ENCODE measurements at places on chromosomes 4 and X.

- no peak for DNase-seq
These were observed 34.6 kb upstream of the DCAF8L2 start for GRCh38 chrX:27555514-27555913.

- no peak for DNase-seq
These were observed 192.9 kb downstream of the ADGRA3 start for GRCh38 chr4:22322996-22323395.

DNA sequence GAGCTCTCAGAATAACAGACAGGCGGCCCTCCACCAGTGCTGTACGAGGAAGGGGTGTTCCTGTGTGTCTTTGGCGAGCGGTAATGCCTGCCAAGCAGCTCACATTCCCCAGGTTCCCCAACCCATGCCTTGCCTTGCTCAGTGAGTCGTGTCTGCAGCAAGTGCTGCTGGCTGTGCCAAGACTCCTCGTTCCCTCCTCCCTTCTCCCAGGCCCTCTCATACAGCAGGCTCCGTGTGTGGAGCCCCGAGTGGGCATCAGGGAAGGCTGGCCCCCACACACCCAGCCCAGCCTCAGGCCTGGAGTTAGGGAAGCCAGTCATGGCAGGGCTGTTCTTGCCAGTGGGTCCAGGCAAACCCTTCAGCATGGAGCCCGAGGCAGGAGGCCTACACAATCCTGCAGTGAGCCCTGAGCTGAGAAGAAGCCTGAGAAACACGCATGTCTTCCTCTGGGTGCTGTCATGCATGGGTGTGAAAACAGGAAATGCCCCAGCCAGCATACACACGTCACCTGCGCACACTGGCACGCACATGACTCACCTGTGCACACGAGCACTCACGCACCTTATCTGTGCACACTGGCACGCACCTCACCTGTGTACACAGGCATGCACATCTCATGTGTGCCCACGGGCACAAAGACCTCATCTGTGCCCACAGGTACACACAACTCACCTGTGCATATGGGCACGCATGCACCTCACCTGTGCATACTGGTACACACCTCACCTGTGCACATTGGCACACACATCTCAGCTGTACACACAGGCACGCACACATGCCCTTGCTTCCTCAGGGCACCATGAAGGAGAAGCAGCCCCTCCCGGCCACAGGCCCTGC lies 238.7 kb downstream of the DHRSX start:
- DNase-seq = no peak

GRCh38 chrX:111759686-111760085 lies 78.7 kb downstream of the ALG13 start:
- no peak for DNase-seq

DNA sequence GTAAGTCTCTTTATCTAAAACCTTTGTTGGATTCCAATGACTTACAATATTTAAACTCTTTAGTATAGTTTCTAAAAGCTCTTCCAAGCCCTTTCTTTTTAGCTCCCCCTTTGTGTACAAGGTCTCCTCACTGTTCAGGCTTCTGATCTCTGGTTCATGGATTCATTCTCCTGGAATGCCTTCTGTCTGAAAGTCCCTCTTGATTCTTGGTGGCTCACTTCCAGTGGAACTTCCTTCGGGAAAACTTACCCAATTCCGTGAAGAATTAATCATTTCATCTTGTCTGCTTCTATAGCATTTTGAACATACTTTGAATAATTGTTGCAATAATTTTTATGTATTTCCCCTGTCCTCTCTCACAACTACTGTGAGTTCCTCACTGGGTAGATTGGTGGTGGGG lies 3.6 kb downstream of the ARHGAP24 start:
- DNase-seq = no peak

- DNase-seq = no peak
These were observed 79.9 kb downstream of the AASDH start for GRCh38 chr4:56307423-56307822.

DNA sequence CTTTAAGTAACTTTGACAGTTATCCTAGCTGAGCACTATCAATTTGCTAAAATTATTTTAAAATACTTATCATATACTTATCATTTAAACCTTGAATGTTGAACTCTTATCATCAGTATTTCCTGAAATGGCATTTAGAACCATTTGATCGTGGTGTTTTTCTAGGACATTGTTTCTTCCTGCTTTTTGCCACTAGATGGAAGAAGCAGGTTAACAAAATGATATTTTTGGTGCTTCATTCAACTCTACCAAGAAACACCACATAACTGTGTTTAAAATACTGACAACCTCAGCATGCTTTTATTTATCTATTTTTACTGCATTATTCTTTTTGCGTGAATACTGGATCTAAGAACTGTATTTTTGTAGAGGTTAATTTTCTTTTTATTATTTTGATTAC lies 44.6 kb downstream of the C4orf33 start:
- DNase-seq = no peak

DNA sequence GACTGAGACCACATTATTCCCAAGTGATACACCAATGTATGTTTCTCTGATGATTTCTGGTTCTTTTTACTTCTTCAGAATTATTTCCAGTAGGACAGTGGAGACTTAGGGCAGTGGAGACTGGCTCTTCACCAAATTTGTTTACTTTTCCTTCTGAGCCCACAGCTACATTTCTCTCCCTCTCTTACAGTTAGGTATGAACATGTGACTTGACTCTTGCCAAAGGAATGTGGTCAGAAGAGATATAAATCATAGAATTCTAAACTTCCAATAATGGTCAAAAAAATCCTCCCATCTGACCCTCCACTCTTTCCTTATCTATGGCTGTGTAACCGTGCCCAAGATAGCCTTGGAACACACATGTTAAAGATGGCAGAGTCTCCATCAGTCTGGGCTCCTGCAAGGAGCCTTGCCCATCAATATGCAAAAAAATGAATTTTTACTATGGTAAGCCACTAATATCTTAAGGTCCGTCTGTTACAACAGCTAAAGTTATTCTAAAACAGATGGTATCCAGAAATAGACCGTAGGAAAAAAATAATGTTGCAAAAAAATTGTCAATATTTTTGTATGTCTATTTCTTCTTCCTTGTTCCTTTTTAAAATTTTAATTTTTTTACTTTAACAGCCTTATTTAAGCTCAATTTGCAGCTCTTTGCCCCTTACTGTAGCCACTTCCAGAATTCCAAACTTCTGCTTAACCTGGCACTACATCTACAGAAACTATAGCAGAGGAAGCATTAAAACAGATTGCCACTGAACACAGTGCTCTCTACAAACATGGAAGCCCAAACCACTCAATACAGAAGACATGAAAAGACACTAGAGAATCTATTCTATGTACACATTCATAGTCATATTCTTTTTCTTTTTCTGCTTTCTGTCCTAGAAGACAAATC lies 260.7 kb downstream of the COL25A1 start:
- no peak for DNase-seq

DNA sequence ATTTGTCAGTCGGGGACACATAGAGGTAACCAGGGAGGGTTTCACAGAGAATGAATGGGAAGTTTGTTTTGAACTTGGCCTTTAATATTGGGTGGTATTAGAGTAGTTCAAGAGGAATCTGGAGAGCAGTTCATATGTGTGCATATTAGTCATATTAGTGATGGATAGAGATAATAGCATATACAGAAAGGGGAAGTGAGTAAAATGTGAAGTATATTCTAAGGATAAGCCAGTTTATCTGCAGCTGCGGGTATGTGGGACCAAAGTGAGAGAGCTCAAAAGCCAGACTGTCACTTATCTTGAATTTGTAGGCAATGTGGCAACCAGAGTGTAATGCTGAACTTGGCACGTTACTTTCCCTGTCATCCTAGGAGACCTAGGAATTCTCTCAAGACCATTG lies 169.9 kb downstream of the AFF2 start:
- DNase-seq = no peak

DNA sequence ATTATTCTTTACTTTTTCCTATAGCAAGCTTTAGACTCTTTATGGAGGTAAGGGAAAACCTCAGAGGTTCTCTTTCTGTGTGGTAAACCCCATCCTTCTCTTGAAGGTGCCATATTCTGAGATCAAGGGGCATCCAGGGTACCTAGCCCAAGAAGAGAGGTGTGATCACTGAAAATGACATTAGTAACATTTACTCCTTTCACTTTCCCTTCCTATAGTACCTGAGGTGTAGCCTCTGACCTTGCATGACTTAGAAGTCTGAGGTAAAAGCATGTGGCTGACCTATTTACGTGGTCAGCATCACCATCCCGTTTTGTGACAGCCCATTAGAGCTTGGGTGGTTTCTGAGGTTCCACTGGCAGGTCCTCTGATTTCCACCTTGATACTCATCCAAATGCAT lies 25.7 kb downstream of the SGMS2 start:
- no peak for DNase-seq

DNA sequence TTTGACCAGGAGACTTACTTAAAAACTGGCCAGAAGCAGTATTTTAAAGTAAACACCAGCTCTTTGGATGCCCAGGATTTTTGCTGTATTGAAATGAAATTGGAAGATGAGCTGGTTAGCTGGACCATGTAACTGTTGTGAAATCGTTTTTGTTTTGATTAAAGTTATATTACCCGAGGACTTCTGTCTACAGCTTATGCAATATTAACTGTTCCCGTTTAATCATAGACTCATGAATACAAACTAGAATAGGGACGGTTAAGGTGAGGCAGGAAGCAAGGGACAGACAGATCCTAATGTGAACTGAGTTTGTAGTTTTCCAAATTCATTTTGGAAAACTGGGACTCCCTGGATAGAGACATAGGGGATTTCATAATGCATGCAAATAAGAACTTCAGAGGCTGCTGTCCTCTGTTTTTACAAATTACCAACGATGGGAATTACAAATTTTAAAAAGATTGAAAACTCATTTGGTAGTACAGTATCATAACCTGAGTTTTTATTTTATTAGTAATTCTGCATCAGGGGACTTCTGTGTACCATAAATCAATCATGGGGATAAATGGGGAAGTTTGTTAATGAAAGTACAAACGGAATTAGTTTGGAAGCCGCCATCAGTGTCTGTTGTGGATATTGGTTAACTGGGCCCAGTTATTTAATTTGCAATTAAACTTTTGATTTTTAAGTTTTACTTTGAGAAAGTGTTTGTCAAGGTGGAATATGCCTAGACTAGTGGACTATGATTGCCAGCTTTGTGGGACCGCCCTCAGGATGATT lies 304.4 kb downstream of the AFF2 start:
- no peak for DNase-seq

- no peak for DNase-seq
These were observed 6.9 kb downstream of the SLC10A7 start for GRCh38 chr4:146514651-146515357.

DNA sequence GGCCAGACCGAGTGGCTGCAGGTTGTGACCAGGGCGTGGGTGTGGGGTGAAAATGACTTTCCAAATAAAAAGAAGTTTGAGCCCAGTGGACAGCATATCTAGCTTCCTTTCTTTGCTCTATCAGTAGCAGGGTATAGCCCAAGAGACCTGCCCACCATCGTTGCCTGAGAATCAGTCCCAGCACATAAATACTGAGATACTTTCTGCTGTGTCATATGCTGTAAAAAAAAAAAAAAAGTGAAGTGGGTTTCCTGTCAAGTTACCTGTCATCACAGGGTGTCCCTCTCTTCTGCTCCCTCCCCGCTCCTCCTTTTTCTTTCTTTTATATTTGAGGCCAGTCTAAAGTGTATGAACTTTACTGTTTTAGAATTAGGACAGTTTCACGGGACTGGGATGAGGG lies 330.3 kb upstream of the BOD1L1 start:
- DNase-seq = no peak

- DNase-seq = no peak
These were observed 9.7 kb upstream of the TMEM165 start for GRCh38 chr4:55386073-55386472.

DNA sequence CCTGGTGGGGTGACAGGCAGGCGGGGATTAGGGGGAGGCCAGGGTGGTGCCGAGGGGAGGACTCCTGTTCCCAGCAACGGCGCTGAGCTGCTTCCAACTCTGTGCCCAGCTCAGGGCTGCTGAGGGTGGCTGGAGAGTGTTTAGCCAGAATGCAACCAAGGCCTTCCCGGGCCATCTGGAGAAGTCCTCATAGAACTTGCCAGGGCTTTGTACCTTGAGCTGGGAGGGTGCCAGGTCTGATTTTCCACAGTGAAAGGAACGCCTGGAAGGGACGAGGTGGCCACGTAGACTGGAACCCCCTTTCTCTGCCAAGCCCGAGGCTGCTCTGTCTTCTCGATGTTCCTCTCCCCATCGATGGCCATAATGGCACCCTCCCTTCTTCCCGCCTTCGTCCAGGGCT lies 57.0 kb upstream of the GPR78 start:
- DNase-seq = no peak

- no peak for DNase-seq
These were observed 59.4 kb upstream of the ARSJ start for GRCh38 chr4:114038762-114039387.

DNA sequence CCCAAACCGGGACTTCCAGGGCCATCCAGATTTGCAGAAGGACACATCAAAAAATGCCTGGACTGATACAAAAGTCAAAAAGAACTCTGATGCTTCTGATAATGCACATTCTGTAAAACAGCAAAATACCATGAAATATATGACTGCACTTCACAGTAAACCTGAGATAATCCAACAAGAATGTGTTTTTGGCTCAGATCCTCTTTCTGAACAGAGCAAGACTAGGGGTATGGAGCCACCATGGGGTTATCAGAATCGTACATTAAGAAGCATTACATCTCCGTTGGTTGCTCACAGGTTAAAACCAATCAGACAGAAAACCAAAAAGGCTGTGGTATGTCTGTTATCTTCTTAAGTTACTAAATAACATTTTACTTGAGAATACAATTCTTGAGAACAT lies 9.2 kb downstream of the PLK4 start:
- no peak for DNase-seq

- DNase-seq = no peak
These were observed 235.3 kb downstream of the GPAT3 start for GRCh38 chr4:83771113-83771705.

DNA sequence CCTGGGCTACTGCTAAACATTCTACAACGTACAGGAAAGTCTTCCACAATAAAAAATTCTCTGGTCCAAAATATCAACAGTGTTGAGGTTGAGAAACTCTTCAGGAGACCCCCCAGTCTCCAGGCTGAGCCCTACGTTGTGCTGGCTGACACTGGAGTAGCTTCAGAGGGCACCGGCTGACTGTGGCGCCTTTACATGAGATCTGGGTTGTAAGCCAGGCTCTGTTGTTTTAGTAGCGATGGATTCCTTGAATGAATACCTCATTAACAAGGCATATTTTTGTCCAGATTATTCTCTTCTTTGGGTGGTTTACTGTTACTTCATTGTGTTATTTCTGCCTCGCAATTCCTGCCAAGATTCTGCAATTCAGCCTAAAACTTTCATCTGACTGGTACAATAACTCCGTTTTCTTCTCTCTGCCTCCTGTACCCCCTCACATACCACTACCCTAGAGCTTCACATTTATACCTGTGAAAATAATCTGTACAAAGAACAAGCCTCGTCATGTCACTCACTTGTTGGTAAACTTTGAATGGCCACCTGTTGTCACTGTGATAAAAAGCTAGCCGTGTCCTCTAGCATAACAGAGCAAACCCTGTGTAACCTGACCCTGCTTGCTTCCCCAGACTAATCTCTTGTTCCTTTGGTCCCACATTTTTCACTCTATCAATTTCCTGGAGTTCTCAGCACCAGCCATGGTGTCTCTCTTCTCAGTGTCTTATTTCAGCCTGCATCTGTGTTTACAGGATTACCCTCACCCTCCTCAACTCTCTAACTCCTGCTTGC lies 1476.1 kb upstream of the TENM3 start:
- no peak for DNase-seq
